ENCODE measurements at places on chromosomes 16 and 17.

- DNase-seq, result no peak
Measured at GRCh38 chr16:89010210-89010925, 33.4 kb upstream of the CBFA2T3 start.

DNA sequence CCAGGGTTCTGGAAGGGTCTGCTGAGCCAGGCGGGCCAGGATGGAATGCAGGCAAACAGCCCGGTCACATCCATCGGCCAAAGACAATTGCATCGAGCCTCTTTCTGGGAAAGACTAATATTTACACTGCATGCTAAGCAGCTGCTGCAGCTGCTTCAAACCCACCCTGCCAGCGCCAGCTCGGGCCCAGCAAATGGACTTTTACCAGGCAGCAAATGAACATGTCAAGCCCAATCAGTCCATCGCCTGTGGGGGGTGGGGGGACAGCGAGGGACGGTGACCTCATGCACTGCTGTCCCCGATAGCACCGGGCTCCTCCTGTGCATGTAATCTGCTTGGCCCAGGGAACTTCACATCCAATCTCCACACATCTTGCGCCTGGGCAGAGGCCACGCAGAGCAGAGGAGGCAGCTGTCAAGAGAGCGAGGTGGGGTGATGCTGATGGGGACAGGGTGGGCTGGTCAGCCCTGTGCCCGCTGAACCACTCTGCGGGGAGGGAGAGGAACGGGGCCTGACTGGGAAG, 39.4 kb upstream of the CDH5 start:
- no peak for DNase-seq

- no peak for DNase-seq
Measured at GRCh38 chr17:17419631-17420030, 57.2 kb upstream of the MED9 start.

DNA sequence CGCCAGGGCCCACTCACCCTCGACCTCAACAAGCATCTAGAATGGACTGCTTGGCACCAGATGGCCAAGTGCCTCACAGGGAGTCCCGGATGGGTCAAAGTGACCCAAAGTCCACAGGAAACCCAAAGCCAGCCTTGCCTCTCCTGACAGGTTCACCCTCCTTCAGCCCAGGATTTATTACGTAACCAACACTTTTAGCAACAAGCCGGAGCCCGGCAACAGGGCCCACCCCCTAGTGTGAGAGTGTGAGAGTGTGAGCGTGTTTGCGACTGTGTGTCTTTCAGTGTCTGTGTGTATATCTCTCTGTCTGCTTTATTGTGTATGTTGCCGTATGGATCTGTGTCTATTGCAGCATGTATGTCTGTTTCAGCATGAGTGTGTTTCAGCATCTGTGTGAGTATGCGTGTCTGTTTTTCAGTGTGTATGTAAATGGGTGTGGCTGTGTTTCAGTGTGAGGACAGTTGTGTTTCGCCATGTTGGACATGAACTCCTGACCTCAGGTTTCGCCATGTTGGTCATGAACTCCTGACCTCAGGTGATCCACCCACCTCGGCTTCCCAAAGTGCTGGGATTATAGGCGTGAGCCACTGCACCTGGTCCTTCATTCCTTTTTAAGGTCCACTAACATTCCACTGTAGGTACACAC, 13.7 kb upstream of the PEMT start:
- no peak for DNase-seq

DNA sequence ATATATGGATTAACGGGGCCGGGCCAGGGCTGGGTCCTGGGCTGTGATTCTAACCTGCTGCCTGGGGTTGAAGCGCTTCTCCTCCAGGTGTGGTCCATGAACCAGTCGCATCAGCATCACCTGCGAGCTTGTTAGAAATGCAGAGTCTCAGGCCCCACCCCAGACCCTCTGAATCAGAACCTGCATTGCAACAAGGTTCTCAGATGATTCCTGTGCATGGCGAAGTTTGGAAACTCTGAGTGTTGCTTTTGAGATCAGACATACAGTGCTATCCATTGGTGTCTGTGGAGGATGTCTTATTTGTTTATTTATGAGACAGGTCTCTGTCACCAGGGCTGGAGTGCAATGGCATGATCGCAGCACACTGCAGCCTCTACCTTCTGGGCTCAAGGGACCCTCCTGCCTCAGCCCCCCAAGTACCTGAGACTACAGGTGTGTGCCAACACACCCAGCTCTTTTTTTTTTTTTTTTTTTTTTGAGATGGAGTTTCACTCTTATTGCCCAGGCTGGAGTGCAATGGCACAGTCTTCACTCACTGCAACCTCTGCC, 99.8 kb downstream of the PITPNC1 start:
- no peak for DNase-seq

GRCh38 chr17:14446825-14447224, 145.9 kb downstream of the HS3ST3B1 start:
- no peak for DNase-seq

GRCh38 chr16:57665541-57665940, 2.6 kb upstream of the ADGRG3 start:
- DNase-seq, result no peak

DNA sequence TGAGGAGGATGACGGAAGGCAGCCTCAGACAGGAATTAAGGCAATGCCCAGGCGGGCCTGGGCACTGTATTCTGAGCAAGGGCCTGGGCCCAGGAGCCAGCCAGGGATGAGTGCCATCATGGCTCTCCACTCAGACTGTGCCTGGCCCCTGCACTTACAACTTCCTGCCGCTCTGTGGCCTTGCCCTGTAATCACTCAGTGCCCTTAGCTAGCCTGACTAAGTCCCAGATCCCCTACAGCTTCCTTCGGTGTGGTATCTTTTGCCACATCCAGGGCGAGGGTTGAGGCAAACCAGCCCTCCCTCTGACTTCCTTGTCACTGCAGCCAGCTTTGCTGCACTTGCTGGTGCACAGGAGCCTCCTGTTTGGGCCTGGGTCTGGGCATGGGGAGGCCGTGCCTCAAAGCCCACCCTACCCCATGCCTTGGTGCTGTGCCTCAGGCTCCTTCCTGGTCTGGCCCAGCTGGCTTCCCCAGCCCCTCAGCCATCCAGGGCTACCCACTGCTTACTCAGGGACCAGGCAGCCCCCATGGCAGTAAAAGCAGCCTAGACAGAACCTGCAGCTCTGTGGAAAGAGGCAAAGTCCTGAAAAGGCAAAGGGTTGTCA, 9.3 kb downstream of the SLC46A1 start:
- no peak for DNase-seq

GRCh38 chr16:74083541-74083940, 213.1 kb upstream of the PSMD7 start:
- no peak for DNase-seq

- no peak for DNase-seq
Measured at GRCh38 chr17:31425282-31426040, 34.0 kb downstream of the RAB11FIP4 start.

- no peak for DNase-seq
Measured at GRCh38 chr17:69672924-69673323, 258.4 kb downstream of the MAP2K6 start.

DNA sequence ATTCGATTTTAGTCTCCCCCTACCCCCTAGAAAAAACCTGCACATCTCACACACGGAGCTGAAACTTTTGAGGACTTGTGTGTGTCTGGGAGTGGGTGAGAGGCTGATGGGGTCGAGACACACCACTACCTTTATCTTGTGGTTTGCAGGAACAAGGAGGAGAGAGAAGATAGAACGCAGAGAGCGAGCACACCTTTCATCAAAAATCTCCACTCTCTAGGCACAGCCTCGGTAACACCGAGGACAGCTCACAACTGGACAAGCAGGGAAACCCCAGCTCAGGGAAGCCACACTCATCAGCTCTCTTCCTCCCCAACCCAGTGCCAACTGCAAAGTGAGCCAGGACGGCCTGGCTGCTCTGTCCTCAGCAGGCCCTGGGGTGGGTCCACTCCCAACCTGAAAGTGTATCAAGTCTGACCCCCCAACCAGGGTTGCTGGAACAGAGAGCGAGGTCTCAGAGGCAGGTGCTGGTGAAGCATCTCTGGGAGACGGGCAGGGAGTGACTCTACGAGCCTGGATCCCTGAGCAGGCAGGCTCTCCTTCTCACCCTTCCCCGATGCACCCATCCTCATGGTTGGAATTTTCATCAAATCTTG, 5.2 kb upstream of the GHDC start:
- DNase-seq, result no peak

DNA sequence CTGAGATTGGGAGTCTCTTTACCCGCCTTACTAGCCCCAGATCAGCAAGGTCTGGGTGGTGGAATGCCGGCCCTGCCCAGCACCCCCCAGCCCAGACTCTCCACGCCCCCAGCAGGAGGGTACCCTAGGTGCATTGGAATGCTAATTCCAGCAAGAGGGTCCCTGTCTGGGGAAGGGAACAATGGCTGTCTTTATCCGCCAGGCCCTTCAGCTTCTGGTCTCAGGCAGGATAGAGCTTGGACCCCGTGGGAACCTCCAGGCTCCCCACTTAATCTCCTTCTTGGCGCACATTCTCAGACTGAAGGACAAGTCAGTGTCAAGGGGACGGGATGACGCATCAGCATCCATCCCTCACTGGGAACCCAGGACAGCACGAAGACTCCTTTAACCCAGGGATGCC, 85.1 kb downstream of the LITAF start:
- DNase-seq, result no peak

DNA sequence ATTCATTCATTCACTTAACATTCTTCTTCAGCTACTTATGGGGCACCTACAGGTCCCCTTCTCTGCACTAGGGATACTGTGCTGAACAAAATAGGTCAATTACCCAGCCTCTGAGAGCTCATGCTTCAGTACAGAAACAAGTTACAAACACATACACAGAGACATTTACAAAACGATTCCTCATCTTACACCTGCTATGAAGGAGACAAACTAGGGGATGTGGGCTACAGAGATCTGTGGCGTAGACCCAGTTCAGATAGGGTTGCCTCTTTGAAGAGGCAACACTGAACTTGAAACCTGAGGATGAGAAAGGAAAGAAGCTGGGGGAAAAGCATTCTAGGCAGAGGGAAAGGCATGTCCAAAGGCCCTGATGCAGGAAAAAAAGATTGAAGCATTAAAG, 5.2 kb downstream of the IL21R start:
- DNase-seq, result no peak

DNA sequence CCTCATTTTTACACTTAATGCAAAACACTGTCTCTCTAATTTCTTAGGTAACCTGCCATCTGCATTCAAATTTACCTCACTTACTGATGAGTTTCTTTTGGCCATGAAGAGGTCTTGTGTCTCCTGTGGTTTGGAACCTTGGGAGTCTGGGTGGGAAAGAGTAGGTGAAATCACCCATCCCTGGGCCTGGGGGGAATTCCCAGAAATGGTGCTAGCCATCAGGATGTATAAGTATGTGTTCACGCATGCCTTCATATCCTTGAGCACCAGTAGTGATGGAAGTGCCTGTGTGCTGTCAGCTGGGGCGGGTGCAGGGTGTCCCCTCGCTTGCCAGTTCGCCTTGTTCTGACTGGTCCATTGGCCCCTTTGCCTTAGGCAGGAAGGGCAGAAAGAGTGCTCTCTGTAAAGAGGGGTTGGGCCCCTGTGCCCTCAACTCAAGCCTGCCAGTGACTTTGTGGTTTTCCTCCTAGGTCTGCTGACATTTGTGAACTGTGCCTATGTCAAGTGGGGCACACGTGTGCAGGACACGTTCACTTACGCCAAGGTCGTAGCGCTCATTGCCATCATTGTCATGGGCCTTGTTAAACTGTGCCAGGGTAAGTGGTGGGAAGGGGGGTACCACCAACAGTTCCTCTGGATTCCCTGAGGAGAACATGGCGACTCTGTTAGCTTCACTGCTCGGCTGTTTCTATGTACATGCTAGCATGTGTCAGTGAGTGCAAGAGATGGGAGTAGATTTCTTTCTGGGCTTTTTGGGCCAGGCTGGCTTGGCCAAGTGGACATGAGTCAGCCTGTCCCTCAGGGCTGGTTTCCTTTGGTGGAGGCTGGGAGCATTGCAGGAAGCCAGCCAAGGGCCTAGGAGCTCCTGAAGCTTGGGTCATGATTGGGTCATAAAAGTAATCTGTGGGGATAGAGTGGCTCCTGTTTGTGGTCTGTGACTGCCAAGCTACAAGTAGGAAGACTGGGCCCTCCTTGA, 23.2 kb downstream of the SLC7A6OS start:
- peak; percentile 27 for DNase-seq

GRCh38 chr17:17698371-17698770, 17.1 kb downstream of the RAI1 start:
- DNase-seq, result no peak

DNA sequence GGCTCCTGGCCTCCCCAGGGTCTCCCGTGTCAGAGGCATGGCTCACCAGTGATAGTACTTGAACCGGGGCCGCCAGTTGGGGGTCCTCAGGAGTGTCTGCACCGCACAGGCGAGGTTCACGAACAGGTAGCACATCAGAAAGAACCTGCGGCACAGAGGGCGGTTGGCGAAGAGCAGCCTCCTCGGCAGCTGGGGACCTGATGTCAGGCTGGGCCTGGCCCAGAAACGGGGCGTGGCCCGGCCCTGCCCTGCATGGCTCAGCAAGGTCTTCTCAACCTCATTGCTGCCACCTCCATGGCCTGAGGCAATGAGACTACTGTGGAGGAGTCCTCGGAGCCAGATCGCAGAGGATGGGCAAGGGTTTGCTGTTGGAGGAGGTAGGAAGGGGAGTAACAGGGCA, 4.1 kb upstream of the LCAT start:
- DNase-seq, result no peak

GRCh38 chr17:82872591-82873520, 33.0 kb upstream of the ZNF750 start:
- DNase-seq, result no peak

DNA sequence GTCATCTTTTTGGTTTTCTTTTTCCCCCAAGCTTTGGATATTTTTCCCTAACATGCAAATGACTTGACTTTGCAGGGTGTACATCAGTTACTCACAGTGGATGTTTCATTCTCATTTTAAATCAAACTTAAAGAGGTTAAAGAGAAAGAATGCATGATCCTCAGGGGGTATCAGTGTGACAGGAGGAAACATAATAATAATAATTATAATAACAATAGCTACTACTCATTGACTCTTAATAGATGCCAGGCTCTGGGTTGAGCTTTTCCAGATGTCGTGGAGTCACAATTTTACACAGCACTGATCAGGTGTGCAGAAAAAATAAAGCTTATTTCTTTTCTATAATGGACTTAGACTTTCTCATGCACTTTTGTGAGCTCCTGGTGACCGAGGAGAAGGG, 157.2 kb upstream of the CACNG3 start:
- no peak for DNase-seq

GRCh38 chr16:88445583-88445960, 7.5 kb upstream of the ZFPM1 start:
- DNase-seq, result no peak

GRCh38 chr17:72890711-72891110, 201.8 kb downstream of the SLC39A11 start:
- DNase-seq, result no peak

DNA sequence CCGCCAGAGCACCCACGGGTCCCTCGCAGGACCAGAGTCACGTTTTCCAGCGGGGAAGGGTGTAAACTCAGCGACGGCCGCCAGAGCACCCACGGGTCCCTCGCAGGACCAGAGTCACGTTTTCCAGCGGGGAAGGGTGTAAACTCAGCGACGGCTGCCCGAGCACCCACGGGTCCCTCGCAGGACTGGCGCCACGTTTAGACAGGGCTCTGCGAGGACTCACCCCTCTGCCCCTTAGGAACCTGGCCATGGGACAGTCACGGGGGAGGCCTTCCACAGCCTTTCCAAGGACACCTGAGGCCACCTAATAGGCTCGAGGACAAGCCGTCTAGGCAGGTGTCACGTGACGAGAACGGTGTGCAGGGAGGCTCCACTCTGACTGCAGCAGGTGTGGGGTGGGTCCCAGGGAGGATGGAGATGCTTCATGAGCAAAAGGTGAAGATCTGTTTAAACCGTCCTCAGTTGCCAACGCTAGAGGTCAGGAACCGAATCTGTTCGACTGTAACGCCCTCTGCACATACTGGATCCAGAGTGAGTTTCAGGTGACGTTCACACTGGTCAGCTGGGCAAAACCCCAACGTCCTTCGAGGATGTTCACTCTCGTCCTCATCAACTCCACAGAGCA, 48.0 kb upstream of the METRNL start:
- DNase-seq, result no peak
